ENCODE measurements at places on chromosomes 4 and X. TPM values are rescaled to one million over a fixed set of nuclear protein-coding genes. Genes with fewer than 3 reads are reported as not detected.

DNA sequence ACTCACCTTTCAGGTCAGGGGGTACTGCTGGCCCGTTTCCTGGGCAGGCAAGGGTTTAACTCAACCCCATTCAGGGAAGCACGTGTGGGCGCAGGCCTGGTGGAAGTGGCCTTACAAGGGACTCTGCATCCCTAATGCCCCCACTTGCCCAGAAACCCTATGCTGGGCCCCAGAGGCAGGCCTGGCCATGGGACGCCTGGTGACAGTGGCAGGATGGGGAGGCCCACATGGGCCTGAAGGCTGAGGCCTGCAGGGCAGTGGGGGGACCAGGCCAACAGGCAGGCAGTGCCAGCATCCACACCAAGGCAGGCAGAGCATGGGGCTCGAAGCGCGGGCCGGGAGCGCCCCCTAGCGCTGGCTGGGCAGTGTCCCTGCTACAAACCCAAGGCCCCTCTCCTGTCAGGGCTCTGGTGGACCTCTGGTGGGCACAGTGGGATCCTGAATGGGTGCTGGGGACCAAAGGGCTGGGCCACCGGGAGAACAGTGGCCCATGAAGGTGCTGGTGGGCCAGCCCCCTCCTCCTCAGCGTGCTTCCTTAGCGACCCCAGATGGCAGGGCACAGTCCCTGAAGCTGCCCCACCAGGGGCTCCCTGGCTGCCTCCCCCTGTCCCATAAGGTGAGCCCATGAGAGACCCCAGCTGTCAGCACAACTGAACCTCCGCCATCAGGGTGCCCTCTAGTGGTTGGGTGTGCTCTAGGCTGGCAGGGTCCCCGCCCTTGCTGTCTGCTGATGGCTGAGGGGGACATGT, 16.8 kb downstream of the FGFR3 start:
- DNase-seq, result peak; percentile 34

DNA sequence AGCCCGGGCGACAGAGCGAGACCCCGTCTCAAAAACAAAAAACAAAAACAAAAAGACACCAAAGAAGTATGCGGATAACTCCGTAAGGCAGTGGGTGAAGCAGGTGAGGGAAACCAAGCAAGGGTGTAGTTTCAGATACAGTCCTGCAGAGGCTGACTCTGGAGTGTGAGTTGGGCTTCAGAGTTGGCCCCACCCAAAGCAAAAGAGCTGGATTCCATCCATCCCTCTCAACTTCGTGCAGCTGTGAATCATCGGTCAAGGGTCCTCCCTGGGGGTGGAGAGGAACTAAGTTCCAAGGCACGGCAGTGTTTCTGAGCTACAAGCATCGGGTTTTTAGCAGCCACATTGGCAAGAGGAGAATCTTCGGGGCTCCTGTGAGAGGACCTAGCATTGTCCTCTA, 43.9 kb upstream of the FAM9A start:
- no peak for DNase-seq

ARR3 gene
- not detected for total RNA-seq

- no peak for DNase-seq
Observed at GRCh38 chr4:118396881-118397622, 44.2 kb upstream of the PRSS12 start.

DNA sequence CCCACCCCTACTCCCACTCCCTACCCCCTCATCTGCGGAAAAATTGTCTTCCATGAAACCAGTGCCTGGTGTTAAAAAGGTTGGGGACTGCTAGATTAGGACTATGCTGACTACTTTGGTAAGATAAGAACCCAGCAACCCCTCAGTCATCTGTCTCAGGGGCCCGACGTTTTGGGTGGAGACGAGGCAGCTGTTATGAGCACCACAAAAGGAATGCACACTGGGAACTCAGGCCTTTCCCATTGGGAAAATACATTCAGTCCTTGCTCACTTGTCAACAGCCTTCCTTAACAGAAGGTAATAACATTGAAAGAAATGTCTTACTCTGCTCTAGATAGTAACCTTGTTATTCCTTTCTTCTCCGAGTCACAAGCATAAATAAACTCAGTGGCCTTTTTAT, 310.8 kb downstream of the AFF2 start:
- DNase-seq, result no peak

FAM47E gene
- 3.9 TPM for total RNA-seq

GRCh38 chrX:107454302-107454701, 4.8 kb downstream of the FRMPD3 start:
- DNase-seq, result no peak

ATP1B4 gene
- total RNA-seq, result under 0.01 TPM

- DNase-seq, result no peak
Observed at GRCh38 chrX:83101961-83102360, 406.1 kb upstream of the POU3F4 start.

FRMD7 gene
- not detected for total RNA-seq

GAGE13 gene
- not detected for total RNA-seq

GPR34 gene
- total RNA-seq, result 23.4 TPM

GRCh38 chr4:152257601-152258066, 278.3 kb downstream of the FBXW7 start:
- no peak for DNase-seq

DNA sequence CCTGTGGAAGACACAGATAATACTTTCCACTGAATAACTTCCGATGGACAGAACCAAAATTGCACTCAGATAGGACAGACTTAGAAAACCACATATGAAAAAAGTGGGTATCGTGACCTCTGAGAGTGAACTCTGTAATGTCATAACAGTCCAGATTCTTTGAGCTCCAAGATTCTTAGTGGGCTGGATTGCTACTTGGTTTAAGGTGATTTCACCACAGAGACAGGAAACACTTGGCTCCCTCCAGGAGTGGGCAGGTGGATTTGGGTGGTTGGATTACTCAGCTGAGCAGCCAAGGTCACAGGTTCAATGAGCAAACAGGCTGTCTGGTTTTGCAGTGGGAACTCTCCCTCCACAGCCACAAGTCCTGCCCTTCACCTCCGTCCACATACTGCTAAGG, 126.0 kb downstream of the AFAP1 start:
- no peak for DNase-seq

DCX gene
- 389 TPM for total RNA-seq

All from occipital lobe (tissue), 3 donors.